Germinal center (tissue), 1 donor: ENCODE measurements at places on chromosomes 16 and 17.

- no peak for DNase-seq
Observed at GRCh38 chr17:55202896-55203295, 61.9 kb upstream of the HLF start.

DNA sequence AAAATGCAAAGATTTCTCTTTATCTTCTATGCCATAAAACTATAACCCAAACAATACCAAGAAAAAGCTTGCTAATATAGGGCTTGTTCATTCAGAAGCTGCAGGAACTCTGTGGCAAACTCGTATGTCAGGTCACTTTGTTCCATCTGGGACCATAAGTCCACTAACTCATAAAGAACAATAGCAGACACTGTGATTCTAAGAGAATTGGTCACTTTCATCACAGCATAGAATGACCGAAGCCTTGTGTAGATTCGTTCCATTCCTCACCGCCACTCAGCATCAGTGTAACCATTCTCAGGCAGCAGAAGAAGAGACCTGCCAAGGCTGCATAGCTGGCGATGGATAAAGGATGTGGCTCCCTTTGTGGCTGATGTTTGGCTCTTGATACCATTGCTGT, 30.3 kb upstream of the VAT1L start:
- no peak for DNase-seq

GRCh38 chr17:58693751-58694150, 1.3 kb downstream of the RAD51C start:
- DNase-seq: no peak

DNA sequence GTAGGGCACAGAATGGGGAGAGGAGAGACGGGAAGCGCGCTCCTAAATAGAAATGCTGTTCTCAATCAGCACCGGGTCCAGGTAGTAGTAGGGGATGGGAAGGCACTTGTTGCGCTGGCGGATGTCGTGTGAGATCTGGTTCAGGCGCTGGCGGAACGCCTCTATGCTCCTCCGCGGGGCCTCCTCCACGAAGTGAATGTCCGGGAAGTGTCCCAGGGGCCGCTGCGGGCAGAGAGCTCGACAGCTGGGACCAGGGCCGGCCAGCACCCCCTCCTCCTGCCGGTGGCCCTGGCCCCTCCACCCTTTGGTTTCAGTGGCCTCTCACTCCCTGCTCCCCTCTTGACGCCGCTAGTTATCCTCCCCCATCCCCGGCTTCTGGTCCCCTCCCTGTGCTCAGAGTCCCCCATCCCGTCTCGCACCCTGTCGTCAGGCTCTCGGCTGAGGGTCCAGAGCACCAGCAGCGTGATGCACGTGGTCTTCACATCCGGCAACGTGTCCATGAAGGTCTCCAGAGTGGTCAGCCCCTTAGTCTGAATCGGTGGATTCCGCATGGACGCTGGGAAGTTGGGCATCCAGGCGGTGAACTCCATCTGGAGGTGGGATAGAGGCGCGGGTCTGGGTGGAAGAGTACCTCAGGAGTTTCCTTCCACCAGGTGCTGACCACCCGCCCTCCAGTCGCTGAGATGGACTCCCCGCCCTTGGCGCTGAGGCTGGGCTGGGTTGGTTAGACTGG, 14.6 kb downstream of the ALOX12B start:
- no peak for DNase-seq

GRCh38 chr17:28598389-28598788, 436 bp downstream of the SPAG5 start:
- DNase-seq: no peak

DNA sequence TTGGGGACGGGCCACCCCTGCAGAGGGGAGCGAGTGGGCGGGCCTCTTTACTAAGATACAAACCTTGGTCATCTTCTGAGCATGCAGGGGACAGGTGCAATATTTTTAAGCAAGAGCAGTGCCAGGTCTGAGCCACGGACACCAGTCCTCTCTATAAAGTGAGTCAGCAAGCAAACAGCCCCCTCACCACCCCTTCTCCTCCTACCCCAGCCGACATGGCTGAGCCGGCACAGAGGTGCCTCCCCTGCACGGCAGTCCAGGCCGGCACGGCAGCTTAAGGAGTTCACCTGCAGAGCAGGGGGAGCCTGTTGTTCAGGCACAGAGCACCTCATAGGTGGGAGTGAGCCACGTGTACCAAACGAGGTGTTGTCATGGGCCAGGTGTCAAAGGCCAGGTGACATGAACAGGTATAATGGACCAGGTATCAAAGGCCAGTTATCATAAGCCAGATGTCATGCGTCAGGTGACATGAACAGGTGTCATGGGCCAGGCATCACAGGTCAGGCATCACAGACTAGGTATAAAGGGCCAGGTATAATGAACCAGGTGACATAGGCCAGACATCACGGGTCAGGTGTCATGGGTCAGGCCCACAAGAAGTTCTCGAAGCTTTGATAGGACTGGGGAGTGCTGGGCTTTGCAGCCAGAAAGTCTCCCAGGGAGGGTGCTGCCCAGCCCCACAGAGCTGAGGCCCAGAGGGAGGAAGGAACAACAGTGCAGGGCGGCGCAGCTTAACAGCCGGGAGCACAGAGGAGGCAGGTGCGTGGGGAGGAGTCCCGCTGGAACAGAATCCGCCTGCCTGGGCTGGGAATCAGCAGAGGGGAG, 42.6 kb upstream of the ZNF469 start:
- no peak for DNase-seq

DNA sequence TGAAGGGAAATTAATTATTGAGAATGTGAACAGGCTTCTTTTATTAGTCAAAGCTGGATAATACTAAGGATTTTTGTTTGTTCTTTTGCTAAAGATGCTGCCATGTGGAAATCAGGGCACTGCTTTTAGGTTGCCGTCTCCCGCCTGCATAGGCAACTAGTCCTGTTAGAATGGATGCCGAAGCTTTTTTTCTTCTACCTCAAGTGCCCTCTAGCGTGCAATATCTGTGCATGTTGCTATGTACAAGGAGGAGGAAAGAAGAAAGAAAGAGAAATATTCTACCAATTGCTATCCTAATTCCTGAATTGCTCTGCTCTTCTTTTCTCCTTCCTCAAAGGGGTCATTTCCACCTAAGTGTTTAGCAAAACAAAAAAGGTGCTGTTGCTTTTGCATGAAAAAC, 5.2 kb upstream of the CDH8 start:
- no peak for DNase-seq

GRCh38 chr16:79154086-79154485, 446.5 kb downstream of the MAF start:
- no peak for DNase-seq

GRCh38 chr16:79215289-79215688, 385.2 kb downstream of the MAF start:
- DNase-seq: no peak

- no peak for DNase-seq
Observed at GRCh38 chr16:73885319-73885718, 411.3 kb upstream of the PSMD7 start.

DNA sequence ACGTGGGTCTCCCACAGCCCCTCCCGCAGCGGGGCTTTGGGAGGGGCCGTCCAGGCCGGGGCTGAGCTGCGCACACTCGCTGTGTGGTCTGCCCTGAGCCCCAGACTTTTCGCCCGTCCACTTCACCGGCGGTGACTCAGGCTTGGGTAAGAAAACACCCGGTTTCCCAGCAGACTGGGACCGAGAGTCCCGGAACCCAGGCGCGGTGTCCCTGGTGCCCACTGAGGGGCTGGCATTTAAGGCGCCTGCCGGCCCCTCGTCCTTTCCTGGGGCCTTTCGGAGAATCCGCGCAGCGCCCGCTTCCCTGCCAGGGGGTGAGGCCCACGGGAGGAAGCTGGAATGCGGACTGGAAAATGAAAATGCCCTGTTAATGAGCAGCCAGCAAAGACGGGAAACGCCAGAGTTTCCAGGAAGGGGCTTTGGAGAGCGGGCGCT, 100.3 kb downstream of the C16orf95 start:
- DNase-seq: no peak

DNA sequence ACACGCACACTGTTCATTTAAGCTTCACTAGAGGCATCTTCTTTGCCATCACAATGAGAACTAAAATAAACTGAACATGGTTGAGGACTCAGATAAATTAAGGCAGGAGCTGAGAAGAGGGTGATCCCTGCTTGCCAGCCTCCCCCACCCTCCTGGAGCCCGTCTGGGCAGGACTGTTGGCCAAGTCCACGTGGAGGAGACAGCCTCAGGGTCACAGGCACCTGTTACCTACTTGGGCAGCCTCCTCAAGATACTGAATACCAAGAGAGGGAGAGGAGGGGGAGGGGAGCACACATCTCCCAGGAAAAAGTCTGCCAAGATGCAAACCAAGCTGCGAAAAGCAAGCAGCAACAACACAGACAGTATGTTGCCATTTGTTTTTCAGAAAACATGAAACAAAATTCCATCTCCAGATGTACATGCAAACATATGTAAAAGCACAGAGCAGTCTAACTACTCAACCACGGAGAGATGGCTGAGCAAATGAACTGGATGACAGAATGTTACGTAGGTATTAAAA, 67.4 kb downstream of the SLC39A11 start:
- no peak for DNase-seq

DNA sequence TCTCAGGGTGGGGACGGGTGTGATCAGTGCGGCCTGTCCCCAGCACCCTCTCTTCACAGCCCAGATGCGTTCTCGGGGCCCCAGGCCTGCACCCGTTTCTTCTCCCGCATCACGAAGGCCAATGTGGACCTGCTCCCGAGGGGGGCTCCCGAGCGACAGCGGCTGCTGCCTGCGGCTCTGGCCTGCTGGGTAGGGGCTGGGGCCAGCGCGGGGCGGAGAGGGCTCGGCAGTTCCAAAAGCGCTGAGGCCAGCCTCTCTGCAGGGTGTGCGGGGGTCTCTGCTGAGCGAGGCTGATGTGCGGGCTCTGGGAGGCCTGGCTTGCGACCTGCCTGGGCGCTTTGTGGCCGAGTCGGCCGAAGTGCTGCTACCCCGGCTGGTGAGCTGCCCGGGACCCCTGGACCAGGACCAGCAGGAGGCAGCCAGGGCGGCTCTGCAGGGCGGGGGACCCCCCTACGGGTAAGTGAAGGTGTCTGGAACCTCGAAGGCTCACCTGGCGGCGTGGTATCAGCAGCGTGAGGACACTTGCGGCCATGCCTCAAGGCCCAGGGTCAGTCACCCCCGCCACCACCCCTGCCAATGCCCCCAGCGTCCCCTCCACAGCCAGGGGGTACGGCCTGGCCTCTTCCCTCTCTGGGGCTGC, 4.4 kb downstream of the MSLN start:
- DNase-seq: no peak

DNA sequence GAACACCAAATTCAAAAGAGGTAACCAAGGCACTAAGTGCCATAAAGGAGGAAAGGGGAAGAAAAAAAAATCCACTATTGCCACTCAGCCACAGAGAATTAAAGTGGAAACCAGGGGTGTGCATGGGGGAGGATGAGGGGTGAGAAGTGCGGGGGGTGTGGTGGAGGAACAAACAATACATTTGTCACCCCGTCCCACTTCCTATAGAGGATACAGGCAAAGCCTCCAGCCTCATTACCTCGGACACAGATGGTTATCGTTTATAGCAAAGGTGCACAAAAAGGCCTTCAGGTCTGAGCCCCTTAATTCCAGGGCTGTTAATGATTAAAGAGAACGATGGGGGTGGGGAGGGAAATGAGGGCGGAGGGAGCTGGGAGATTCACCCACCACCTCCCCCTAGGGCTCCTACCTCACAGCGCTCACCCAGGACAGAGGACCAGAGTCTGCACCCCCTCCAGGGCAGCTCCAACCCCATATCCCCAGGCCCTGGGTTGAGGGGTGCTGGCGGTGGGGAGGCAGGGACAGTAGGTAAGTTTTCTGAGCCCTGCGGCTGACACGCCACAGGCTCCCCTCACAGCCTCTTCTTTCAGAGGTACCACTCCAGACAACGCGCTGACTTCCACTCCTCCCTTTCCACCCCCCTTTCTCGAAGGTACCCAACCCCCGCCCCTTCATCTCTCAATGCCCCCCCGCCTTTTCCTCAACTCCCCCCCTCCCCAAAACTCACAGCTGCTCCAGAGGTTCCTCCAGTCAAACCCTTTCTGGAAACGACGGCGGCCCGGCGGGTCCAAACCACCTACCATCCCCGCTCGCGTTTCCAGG, 470 bp downstream of the DCUN1D3 start:
- no peak for DNase-seq

- no peak for DNase-seq
Observed at GRCh38 chr16:75376475-75377161, 56.7 kb downstream of the CFDP1 start.

DNA sequence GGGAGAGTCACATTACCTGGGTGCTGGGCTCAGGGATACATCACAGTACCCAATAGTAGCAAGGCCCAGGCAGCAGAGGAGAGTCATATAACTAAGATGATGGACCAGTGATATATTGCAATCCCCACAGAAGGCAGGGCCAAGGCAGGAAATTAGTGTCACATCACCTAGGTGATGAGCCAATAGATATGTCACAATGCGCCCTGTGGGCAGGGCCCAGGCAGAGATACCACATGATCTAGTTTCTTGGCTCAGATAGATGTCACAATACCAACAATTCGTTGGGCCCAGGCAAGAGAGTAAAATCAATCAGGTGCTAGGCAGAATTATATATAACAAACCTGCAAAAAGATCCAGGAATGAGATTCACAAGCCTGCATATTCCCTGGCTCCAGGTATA, 2111.5 kb downstream of the TP53TG3F start:
- DNase-seq: no peak

DNA sequence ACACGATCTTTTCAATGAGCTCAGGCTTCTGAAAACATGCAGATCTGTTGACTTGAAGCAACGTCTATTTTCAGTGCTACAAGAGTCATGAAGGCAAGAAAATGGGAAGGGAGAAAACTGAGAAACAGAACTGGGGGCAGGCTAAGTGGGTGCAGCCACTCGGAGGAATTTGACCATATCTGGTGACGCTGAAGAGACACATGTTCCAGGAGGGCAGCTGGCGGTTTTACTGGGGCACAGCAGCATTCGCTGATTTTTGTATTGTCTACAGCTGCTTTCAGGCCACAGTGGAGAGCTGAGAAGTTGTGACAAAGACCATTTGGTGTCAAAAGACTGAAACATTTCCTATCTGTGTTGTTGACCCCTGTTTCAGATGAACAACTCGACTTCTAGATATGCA, 103.0 kb upstream of the ELAC2 start:
- no peak for DNase-seq

DNA sequence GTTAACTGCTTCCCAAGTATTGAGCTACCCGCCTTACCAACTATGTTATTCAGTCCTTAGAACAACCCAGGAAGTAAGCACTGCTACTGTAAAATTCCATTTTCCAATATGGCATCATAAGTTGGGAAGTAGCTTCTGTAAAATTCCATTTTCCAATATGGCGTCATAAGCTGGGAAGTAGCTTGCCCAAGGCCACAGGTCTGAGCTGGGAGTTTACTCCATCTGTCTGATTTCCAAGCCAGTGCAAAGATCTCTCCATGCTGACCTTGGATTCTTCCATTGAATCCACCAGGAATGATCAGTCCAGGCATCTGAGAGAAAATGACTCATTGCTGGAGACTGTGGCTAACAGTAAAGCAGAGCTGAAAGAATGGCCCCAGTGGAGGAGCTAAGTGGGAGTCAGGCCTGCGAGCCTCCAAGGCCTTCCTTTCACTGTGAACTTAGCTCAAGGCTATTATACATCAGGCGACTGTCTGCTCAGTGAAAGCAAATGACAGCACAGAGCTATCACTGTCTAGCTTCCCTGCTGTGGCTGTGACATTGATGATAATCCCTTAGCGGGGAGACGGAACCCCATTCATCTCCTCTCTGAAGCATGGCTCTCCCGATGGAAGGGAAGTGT, 430.4 kb downstream of the HAPSTR1 start:
- no peak for DNase-seq

GRCh38 chr17:37089956-37090355, 141.2 kb downstream of the AATF start:
- DNase-seq: no peak

GRCh38 chr16:86167061-86167460, 268.1 kb downstream of the IRF8 start:
- no peak for DNase-seq
